NCI-H1436 (cell line): ENCODE measurements at places on chromosomes 5 and 9.

GRCh38 chr9:93920131-93920800 lies 34.9 kb downstream of the BARX1 start:
- DNase-seq: no peak

- no peak for DNase-seq
Measured at GRCh38 chr9:128916204-128916603, 4.6 kb upstream of the PHYHD1 start.

DNA sequence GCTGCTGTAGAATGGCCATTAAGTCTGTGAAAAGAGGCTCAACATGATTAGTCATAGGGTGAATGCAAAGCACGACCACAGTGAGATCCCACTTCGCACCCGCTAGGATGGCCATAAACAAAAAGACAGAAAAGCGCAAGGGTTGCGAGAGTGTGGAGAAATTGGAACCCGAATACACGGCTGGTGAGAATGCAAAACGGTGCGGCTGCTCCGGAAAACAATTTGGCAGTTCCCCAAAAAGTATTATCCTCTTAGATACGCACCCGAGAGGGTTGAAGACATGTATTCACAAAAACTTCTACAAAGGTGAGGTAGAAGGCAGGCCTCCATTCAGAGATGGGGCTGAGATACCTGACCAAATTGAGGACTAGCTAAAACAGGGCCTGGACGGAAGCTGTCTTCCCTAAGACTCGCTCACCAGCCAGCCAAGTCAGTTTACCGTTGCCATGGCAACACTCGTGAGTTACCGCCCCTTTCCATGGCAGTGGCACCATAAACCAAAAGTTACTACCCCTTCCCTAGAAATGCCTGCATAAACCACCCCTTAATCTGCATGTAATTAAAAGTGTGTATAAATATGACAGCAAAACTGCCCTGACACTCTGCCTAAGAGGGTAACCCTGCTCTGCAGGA lies 726 bp upstream of the PSMB7 start:
- no peak for DNase-seq

DNA sequence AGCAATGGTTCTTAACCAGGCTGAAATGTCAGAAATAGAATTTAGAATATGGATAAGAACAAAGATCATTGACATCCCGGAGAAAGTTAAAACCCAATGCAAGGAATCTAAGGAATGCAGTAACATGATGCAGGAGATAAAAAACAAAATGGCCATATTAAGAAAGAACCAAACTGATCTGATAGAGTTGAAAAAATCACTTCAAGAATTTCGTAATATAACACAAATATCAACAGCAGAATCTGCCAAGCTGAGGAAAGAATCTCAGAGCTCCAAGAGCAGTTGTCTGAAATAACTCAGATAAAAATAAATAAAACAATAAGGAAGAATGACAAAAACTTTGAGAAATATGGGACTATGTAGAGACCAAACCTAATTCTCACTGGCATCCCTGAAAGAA lies 37.8 kb upstream of the TAS2R1 start:
- no peak for DNase-seq

- DNase-seq: peak; percentile 10
Measured at GRCh38 chr5:95861221-95861863, 38.8 kb upstream of the GLRX start.

DNA sequence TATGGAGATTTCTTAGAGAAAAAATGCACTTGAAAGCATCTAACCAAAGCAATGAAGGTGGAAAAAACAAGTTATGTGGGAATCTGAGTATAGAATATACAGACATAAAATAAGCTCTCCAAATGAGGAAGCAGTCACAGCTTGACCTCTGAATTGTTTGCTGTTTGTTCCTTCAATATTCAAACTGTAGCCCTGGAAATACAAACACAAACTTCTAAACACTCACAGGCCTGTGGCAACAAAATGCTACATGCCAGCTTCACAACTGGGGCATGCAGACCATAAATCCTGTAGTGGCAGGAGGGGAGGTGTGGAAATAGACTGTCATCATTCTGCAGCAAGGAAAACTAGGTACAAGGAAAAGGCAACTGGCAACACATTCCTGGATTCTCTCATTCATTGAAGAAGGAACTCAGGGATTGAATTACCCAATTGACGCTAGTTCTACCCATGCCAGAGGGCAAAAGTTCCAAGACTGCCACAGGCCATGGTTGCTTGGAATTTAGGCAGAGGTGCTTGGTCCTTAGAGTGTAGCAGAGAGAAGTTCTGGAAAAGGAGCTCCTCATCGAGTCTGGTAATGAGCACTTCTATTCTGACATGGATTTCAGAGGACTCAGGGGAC lies 349.6 kb downstream of the PDE4D start:
- no peak for DNase-seq

GRCh38 chr9:83569326-83569725 lies 31.1 kb upstream of the FRMD3 start:
- DNase-seq: no peak

DNA sequence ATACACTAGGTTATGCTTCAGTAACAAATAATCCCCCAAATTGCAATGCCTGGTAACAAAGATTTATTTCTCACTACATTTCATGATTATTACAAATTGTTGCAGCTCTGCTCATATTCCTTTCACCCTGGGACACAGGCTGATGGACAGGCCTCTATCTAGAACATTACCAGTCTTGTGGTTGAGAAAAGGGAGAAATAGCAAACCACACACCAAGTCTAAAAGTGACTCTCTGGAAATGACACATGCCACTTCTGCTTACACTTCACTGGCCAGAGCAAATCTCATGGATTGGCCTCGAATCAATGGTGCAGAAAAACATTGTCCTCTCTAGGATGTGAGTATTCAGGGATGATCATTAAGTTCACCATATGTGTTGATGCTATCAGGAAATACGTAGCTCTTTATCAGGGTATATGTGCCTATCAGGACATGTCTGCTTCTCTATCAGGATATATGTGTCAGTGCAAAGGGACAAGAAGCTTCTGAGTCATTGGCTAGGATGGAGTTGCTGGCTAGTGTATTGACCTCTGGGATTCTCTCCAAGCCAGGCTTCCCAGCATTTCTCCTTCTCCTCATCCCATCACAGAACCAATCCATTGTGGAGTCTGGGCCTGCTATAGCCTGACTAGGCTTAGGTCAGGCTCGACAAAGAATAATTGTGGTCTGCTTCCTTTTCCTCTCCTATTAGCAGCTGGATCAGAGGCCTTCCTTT lies 91.1 kb upstream of the CEP78 start:
- DNase-seq: no peak

- no peak for DNase-seq
Measured at GRCh38 chr5:73155271-73156222, 17.4 kb upstream of the TMEM174 start.

DNA sequence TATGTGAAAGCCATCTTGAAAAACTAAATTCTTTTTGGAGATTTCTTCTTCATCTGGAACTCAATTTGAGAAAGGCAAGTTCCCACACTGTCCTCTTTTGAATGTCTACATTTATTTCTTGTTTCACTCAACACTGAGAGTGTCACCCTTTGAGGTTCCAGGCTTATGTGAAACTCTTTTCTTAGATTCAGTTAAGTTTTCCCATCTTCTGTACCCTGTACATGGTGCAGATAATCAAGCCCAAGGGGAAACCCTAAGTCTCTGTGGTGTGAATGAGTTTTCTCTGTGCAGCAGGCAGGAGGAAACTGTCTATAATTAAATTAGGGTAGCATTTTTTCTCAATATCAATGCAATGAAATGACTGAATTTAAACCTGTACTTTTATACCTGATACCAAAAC lies 72.3 kb upstream of the PRLR start:
- no peak for DNase-seq

DNA sequence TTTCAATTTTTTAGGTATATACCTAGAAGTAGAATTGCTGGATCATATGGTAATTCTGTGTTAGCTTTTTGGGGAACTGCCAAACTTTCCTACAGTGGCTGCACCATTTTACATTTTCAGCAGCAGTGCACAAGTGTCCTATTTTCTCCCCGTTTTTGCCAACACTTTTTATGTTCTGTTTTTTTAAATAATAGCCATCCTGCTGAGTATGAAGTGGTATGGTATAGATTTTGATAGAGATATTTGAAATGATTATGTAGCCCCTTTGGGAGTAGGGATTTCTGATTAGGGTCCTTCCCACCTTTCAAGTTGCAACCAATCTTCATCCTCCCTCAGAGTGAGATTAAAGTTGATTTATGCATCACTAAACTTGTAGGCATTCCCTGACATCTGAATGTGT lies 76.5 kb downstream of the ARHGEF28 start:
- DNase-seq: no peak

GRCh38 chr5:83924891-83925290 lies 204.2 kb upstream of the HAPLN1 start:
- no peak for DNase-seq

- DNase-seq: no peak
Measured at GRCh38 chr9:107644733-107645463, 155.3 kb upstream of the KLF4 start.

GRCh38 chr9:23635276-23635675 lies 190.8 kb downstream of the ELAVL2 start:
- DNase-seq: no peak

DNA sequence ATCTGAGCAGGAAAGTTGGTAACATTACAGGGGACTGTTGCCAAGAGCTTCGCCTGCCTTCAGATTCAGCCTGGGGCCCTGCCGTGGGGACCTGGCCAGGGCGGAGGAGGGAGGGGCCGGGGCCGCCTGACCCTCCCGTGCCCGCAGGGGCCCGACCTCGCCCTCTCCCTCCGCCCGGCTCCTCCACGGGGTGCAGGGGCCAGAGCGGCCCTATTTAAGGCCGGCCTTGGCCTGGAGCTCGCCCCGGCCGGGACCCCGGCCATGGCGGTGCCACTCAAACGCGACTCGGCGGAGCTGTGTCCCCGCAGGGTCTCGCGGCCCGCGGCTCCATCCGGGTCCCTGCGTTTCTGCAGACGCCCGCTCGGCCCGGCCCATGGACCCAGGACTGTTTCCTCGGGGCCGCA lies 757 bp downstream of the TMEM250 start:
- DNase-seq: no peak

DNA sequence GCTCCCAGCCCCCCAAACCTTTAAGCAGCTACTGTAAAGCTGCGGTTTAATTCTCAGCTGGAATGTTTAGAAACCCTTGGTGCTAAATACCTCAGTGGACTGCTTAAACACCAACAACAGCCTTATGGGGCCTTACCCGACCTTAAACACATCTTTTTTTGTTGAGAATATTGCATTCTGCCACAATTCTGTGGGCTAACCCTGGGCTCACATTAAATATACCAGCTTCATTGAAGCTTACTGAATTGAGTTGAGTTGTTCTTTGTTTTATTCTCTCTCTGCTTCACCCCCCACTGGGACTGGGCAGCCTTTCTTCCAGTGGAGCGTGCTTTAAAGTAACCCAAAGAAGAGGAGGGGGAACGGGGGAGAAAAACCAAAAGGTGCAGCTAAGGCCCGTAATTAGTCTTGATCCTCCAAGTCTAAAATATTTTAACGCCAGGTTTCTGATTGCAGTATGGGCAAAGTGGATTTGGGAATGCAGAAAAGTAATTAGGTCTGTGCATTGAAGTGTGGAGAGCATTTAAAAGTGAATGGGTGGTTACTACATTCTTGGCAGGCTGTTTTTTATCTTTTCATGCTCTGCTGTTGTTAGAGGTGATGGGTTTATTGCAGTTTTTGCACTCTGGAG lies 281.2 kb downstream of the NR2F1-AS1 start:
- no peak for DNase-seq

- no peak for DNase-seq
Measured at GRCh38 chr5:154038261-154038706, 426 bp downstream of the FAM114A2 start.
